T-cell (primary cell): ENCODE measurements at places on chromosomes 6 and 20.

GRCh38 chr6:157420497-157420896 is 39.5 kb downstream of the ZDHHC14 start:
- DNase-seq = no peak

DNA sequence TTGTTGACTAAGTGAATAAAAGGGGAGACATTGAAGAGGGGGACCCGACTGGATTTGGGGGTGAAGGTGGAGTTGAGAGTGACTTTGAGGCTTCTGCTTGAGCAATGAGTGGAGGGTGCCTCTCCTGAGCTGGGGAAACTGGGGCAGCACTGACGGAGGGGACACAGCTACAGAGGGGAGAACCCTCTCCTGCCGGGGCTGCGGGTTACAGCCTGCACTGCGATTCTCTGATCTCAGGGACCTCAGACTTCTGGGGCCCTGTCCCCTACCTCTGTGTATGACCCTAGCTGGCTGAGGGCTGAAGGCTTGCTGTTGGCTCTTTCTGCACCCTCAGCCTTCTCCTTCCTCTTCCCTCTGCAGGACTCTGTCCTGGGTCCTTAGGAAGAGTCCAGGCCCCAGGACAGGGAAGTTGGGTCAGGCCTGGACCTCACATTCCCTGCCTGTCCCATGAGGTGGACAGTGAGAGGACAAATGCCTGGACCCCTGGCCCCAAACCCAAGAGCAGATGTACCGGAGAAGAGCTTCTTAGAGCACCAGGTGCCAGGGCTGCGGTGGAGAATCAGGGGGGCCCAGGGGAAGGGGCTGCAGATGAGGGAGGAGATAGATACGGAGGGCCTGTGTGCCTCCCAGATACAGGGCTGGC is 13.7 kb upstream of the FAM110A start:
- no peak for DNase-seq

- no peak for DNase-seq
These were observed 14.6 kb downstream of the SRC start for GRCh38 chr20:37360391-37361115.

GRCh38 chr6:62344850-62345249 is 58.8 kb upstream of the KHDRBS2 start:
- DNase-seq = no peak

DNA sequence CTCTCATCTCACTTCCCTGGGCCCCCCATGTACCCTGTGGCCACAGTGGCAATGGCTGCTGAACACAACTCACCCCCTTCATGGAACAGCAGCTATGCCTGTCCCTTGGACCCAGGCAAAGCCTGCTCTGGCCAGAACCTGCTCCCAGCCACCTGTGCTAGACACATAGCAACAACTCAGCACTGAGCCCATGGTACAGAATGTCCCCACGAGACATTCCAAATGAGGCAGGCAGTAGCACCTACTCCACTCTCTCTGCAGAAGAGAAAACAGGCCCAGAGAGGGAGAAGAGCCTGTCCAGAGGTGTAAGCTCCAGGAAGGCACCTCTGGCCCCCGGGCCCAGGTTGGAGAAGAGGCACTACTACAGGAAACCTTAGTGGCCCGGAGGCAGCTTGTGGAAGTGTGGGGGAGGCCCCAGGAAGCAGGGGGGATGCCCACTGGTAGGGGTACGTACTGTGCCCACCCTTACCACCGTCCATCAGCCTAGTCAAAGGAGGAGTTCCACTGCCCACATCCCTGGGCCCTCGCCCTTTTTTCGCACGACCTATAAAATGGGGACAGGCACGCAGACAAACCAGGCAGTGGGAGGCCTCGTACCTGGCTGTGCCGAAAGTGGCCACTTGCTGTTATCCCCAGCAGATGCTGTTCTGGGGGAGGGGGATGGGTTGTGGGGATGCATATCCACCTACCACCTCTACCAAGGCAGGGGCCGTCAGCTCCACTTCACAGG is 97.2 kb downstream of the ASXL1 start:
- no peak for DNase-seq

DNA sequence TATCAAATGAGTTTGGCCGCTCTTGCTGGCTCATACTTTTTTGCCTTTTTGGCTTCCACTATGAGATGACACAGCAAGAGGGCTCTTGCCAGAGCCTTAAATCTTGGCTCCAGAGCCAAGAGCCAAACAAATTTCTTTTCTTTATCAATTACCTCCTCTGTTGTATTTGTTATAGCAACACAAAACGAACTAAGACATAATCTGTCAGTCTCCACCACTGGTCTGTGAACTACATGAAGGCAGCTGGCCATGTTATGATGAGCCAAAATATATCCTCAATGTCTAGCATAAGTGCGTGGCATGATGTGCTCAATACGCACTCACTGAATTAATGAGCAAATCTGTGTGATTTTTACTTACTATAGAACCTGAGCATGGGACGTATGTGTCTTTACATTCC is 220.0 kb upstream of the ZNF217 start:
- no peak for DNase-seq

- DNase-seq = no peak
These were observed 45.1 kb downstream of the MAFB start for GRCh38 chr20:40643891-40644290.

- no peak for DNase-seq
These were observed 45.6 kb upstream of the AKIRIN2 start for GRCh38 chr6:87747646-87748045.

DNA sequence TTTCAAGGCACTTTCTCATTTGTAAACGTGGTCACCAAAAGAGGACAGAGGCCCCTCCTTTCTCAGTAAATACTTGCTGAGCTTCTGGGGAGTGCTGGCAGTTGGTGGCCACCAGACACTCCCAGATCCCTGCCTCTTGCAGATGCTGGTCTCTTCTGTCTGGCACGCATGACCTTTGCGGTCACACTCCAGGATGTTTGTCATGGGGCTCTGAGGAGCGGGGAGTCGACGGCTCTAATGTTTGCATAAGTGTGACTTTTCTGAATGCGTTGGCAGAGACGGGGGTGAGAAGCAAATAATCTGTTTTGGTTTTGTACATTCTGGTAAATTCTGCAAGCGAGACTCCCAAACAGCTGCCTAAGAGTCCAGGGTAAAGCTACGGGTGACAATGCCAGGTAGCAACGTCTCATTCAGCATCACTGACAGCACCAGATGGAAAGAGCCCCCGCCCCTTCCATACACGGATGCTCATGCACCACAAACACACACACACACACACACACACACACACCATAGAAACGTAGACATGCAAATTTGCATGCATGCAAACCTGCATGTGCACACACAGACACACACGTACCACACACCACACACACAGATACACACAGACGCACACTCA is 101.1 kb downstream of the YTHDF1 start:
- no peak for DNase-seq

GRCh38 chr6:14689639-14690038 is 556.2 kb upstream of the JARID2 start:
- no peak for DNase-seq

DNA sequence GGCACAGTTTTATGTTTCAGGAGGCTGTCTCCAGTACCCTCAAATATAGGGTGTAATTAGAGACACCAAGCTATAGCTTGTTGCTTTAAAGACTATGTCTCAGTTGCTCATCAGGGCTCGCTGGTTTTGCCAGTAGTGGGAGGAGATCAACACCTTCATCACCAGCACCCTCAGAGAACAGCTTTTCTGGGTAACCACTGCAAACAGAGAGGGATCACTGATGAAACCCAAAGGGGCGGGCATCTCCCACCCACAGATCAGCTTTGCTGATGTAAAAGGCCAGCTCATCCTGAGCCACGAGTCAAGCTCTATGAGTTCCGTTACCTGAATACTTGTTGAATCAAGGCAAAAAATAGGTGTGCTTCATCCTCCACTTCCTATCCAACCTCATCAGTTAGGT is 187.7 kb downstream of the AIG1 start:
- DNase-seq = no peak
